Transverse colon (tissue), 4 donors: ENCODE measurements at places on chromosomes 5 and 9. TPM values are rescaled to one million over a fixed set of nuclear protein-coding genes. Genes with fewer than 3 reads are reported as not detected.

Gene C9
- not detected for total RNA-seq

Gene ACTBL2
- total RNA-seq: not detected

Gene LCN9
- not detected for total RNA-seq

Gene DAPK1
- total RNA-seq: 14.5 TPM

DNA sequence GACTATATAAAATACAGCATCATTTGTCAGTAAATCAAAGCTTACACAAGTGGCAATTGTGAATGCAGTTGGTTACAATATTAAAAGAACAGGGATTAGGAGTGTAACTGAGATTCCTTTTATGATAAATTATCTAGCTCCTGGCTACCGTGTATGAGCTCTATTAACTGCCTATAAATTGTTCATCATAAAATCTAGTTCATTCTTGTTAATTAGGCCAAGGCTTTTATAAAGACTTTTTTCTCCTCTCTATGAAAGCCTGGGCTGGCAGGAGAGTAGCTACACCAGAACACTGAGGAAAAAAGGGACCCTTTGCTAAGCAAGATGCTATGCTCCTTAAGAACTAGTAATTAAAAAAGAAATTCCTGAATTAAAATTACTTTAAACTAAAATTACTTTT lies 132.4 kb upstream of the MEF2C start:
- no peak for DNase-seq
- H3K27ac ChIP-seq: no peak overlapping the region
- no peak overlapping the region for H3K4me3 ChIP-seq
- no peaks in the 10 kb centered on the region for H3K36me3 ChIP-seq
- no peaks in the 10 kb centered on the region for H3K4me1 ChIP-seq
- H3K27me3 ChIP-seq: no peaks in the 10 kb centered on the region

GRCh38 chr5:96045888-96046287 lies 84.2 kb upstream of the ELL2 start:
- H3K27me3 ChIP-seq: no peaks in the 10 kb centered on the region
- H3K36me3 ChIP-seq: no peaks in the 10 kb centered on the region
- no peak for DNase-seq
- H3K4me3 ChIP-seq: no peak overlapping the region
- no peak overlapping the region for H3K27ac ChIP-seq
- no peaks in the 10 kb centered on the region for H3K4me1 ChIP-seq

DNA sequence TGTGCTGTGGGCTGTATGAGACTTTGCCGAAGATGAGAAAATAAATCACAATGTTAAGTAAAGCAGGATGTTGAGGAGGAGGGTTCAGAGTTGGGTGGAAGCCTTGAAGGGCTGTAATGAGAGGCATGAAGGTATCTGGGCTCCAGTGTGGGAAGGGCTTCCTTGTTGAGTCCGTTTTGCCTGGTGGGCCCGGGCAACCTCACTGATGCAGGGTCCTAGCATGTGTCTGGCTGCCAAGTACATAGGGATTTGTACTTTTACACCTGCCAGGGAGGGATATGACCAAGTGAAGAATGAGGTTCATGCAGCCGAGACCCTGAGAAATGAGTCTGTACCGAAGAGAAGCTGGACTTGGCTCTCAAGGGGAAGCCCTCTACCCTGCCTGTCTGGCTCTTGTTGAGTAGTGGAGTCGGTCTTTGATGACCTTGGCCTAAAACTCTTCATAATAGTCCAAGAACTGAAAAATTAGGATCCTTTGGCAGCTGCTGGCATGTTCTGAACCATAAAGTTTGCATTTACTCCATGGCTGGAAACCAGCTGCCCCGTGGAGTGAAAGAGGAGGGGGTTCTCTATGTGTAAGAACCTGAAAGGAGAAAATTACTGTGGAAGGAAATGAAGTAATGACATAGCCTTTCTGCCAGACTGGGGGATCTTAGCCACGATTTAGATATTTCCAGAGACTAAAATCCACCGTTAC lies 59.0 kb upstream of the DPYSL3 start:
- H3K36me3 ChIP-seq: no peaks in the 10 kb centered on the region
- no peaks in the 10 kb centered on the region for H3K4me1 ChIP-seq
- DNase-seq: no peak
- no peaks in the 10 kb centered on the region for H3K27me3 ChIP-seq
- no peak overlapping the region for H3K4me3 ChIP-seq
- no peak overlapping the region for H3K27ac ChIP-seq

- H3K27ac ChIP-seq: no peak overlapping the region
- H3K27me3 ChIP-seq: no peaks in the 10 kb centered on the region
- no peak for DNase-seq
- H3K36me3 ChIP-seq: no peaks in the 10 kb centered on the region
- H3K4me3 ChIP-seq: no peak overlapping the region
Observed at GRCh38 chr9:32350682-32351081, 33.8 kb upstream of the ACO1 start.

DNA sequence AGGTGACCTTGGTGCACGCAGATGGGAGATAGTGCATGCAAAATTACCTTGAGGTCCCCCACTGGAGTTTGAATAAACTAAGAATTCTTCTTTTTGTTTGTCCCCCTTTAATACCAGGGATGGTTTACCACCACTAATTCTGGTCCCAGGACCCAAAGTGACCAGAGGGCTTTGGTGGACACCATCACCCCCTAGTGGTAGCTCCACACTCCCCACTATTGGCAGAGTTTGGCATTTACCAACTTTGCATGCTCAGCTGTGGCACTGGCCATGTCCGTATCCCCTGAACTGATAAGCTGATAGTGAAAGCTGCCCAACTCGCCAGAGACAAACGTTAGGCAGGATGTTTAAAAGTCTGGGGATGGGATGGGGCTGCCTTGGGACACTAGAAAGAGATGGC lies 3.3 kb downstream of the ASTN2 start:
- H3K36me3 ChIP-seq: no peaks in the 10 kb centered on the region
- H3K27ac ChIP-seq: no peak overlapping the region
- H3K4me1 ChIP-seq: peaks cover 9% of the 10 kb centered on the region
- no peak for DNase-seq
